GF-D8 (cell line): ENCODE measurements at places on chromosomes 1 and 21.

- DNase-seq = no peak
Measured at GRCh38 chr1:195697130-195697529, 911.1 kb downstream of the KCNT2 start.

DNA sequence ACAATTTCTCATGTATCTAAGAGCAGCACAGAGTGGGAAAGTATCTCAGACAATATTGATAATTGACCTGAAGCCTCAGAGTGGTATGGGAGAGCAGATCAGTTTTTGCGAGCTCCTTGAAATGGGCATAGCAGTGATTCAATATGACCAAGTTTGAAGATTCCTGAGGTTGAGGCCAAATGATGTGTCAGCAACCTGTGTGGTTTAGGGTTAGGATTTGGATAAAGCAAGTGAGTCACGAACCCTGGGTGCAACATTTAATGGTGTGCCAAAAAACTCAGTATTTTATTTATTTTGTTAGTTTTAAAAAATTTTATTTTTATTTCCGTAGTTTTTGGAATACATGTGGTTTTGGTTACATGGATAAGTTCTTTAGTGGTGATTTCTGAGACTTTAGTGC, 92.5 kb upstream of the C21orf91 start:
- DNase-seq = no peak

- no peak for DNase-seq
Measured at GRCh38 chr1:66384258-66384921, 149.6 kb upstream of the SGIP1 start.

- no peak for DNase-seq
Measured at GRCh38 chr1:39170731-39171667, 33.5 kb upstream of the MACF1 start.
